Stimulated activated CD4-positive, alpha-beta T cell treated with anti-CD3 and anti-CD28 coated beads, TNF-alpha, amount 100 ng/mL, for 1 hour (primary cell): ENCODE measurements at places on chromosomes 13 and 19.

DNA sequence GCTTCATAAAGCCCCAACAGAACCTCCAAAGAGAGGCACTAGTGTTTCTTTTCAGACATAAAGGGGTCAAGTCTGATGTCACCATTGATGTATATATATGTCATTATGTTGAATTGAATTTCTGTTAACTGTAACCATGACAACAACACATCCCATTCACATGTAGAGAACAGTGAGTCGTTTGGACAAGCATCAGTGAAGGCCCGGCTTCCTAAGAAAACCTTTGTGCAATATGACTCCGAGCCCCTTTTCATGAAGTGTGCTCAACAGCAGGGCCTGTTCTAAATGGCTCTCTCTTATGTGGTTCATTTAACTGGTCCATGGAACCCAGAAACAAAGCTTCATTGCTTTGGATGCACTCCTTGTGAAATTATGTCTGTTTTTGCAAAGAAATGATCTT, 67.2 kb upstream of the UBL3 start:
- DNase-seq = no peak

- DNase-seq = no peak
These were observed 29.3 kb downstream of the WDR88 start for GRCh38 chr19:33161201-33161600.

DNA sequence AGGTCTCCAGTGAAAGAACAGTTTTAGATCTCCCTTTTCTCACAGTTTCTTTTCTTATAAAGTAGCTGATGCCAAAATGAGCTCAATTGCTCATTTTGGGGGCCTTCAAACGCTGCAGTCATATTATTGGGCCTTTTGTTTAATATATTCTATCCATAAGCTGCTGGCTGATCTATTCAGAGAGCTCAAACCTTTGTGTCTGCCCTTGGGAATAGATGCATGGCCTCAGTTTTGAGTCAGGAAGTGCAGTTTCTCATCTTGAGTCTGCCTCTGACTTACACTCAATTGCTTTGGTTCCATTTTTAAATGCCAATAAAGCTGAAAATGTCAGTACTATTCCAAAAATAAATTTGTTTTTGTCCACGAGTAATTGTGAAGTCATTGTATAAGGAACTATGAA, 468.9 kb downstream of the KLF12 start:
- no peak for DNase-seq

GRCh38 chr13:36979361-36980050, 19.6 kb downstream of the ALG5 start:
- DNase-seq = no peak

GRCh38 chr13:43766725-43767124, 20.0 kb downstream of the ENOX1 start:
- DNase-seq = no peak

- DNase-seq = no peak
These were observed 21.5 kb upstream of the SGCG start for GRCh38 chr13:23159205-23159759.

GRCh38 chr13:69556540-69557196, 551.0 kb upstream of the ATXN8OS start:
- no peak for DNase-seq

DNA sequence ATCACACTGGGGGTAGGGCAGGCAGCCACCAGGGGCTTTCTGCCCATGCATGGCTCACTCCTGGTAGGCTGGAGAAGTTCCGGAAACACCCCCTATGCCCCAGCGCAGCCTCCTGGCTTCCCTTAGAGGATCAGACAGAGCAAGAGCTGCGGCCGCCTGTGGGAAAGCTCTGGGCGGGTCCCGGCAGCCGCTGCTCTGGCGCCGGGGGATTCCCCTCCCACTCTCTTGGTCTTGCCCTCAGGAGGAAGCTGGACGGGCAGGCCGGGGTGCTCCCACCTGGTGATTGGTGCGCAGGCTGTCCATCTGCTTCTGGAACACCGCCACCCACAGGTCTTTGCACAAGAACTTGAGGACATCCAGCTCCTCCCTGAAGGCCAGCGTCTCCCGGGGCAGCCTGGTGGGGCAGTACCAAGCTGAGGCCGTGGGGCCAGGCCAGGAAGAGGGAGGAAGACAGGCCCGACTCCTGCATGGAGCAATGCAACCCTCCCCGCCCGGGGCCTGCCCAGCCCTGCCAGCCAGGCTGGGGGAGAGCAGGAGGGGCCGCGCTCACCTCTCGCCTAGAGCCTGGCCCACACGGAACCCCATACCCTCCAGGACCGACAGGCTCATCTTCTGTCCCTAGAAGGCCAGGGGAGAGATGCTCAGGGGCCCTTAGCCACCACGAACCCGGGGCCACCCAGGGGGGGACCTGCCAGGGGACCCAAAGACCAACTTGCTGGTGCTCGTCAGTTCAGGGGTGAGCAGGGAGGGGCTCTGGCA, 4.0 kb upstream of the NKPD1 start:
- DNase-seq = no peak

GRCh38 chr13:19093369-19093768, 88.3 kb downstream of the TUBA3C start:
- DNase-seq = no peak

- DNase-seq = no peak
These were observed 252.6 kb downstream of the RAP2A start for GRCh38 chr13:97686594-97686993.

DNA sequence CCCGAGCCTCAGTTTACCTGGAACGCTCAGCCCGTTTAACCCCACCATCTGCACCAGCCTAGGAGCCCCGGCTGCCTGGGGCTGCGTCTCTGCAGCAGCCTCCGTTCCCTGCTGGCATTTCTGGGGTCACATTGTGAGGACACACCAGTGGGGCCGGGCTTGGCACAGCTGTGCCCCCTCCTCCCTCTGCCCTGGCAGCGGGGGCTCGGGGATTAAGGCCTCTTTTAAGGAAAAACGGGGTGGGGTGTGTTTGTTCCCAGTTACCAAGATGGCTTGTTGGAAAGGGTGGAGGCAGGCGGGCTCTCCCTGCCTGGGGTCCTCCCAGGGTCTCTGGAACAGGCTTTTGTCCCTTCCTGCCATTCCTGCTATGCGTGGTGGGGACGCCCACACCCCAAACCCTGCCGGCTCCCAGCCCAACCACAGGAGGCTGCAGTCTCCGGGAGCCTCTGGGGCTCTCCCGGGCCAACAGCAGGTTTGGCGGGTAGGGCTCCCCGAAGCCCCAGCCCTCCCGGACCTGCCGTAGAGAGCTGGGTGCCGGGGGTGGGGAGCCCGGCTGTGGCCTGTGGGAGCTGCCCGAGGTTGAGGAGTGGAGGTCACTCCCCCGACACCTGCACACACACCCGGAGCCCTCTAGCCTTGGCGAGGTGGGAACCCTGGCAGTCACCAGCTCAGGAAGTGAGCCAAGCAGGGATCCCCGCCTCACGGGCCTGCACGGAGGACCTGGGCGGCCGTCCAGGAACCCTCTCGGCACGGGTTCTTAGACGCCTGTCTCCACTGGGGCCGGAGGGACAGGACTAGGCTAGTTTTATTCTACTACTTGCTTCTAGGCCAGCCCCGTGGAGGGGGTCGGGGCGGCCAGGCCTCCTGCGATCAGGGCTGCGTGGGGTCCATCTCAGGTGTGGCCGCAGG, 36.9 kb downstream of the GADD45B start:
- DNase-seq = no peak

DNA sequence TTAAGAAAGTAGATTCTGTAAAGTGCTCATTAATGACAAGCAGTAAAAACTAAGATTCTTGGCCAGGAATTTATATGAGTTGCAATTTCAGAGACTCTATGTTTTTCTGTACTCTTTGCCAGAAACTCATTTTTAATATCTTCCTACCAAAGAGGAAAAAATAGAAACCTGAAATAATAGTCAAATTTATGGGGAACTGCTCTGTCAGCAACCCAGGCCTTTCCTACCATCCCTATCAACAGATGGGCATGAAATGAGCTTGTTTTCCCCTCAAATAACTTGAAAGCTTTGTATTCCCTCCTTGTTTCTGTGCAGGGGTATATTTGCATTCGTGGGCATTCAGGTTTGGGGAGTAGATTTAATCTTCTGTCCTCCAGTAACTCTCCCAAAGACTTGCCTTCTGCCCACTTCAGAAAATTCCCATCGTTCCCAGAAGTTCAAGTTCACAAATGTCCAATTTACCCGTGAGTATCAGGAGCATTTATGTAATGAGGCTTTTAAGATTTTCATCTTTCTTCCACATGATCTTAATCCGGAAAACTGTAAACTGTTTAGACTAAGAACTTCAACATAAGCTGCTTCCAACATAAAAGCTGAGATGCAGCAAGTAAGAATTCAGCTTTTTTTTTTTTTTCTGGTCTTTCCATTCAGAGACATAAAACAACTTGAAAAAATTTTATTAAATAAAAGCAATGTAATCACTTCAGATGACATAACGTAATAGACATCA, 363.1 kb downstream of the EFNB2 start:
- no peak for DNase-seq

DNA sequence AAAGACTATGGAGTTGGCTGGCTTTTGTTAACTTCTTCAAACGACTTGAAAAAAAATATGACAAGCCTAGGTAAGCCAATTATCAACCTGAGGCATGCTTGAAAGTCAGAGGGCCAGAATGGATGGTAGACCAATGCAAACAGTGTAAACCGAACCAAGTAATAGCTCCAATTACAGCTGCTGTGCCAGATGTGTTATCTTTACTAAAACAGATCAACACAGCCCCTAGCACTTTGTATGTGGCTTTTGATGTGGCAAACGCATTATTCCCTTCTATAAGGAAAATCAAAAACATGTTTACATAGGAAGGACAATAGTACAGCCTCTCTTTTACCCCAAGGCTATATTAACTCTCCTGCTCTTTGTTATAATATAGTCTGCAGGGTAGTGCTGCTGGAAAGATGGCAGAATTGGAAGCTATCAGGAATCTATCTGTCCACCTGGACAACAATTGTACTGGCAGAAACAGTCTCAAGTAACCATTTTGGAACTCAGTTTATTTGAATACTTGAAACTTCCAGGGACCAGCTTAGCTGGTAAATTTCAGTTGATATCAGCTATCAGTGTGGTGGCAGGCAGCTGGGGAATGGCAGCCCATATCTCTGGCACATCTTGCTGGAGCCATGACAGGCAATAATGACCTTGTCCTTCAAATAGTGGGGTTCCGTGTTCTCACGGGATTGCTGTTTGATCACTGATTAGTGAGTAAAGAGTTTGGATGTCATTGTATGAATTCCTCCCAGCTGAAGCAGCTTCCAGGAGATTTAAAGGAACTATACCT, 144.4 kb upstream of the WASF3 start:
- DNase-seq = no peak

DNA sequence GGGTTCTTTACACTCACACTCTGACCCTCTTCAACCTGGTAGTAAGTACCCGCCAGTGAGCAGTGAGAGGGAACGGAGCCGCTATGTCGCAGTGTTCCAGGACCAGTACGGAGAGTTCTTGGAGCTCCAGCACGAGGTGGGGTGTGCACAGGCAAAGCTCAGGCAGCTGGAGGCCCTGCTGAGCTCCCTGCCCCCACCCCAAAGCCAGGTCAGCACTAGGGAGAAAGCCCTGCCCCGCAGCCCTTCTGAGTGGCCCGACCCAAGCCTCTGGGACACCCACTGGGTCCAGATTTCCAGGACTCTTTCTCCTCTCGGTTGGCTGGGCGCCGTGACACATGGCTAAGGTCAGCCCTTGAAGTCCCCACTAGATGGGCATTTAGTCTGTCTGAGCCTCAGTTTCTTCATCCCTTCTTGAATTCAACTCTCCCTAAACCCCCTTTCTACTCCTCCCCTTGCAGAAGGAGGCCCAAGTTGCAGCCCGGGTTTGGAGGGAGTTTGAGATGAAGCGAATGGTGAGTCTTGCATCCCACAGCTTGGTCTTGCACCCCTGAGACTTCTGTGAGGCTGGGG, 1.9 kb downstream of the OCEL1 start:
- no peak for DNase-seq

- DNase-seq = no peak
These were observed 31.9 kb downstream of the PAK4 start for GRCh38 chr19:39157275-39157996.
